Astrocyte (in vitro differentiated cells and primary cell): ENCODE measurements at places on chromosomes 6 and 20.
A peak's percentile ranks its signal among the peaks of the same experiment; 100 is the strongest.

GRCh38 chr6:170122651-170123050, 168.2 kb downstream of the DLL1 start:
- no peak for DNase-seq

DNA sequence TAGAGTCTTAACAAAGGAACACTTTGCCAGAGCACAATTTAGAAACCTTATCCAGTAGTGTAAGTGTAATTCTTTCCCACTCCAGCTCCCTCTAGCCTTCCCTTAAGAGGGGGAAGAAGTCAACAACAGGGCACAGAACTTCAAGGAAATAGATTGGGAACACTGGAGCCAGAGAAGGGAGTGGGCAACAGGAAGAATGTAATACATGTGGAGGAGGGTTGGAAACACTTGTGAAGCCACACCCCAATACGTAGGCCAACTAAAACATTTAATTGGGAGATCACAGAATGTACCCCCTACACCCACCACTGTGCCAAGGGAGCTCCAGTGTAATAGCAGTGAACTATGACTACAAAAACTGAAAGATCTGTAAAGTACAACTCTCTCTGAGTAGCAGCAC, 735.7 kb upstream of the HS3ST5 start:
- DNase-seq = no peak

DNA sequence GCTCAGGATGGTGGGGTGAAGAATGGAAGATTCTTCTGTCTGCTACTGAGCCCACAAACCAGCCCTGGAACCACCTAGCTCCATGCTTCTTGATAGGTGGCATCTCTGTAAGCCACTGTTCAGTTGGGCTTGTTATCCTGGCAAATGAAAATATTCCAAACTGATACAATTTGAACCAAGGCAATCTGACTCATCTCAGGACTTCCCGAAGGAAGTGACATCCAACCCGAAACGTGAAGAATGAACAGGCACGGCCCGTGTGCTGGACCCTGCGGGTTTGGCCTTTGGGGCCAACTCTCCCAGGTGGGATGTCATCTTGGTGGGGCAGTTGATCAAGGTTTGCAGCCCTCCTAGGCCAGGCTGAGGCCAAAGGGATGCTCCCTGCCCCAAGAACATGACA, 160.3 kb downstream of the PREX1 start:
- no peak for DNase-seq

- DNase-seq = peak; percentile 31
Observed at GRCh38 chr20:24584538-24585356, 115.3 kb downstream of the SYNDIG1 start.

- DNase-seq = peak; percentile 20
Observed at GRCh38 chr20:34062570-34063482, 49.2 kb downstream of the EIF2S2 start.

DNA sequence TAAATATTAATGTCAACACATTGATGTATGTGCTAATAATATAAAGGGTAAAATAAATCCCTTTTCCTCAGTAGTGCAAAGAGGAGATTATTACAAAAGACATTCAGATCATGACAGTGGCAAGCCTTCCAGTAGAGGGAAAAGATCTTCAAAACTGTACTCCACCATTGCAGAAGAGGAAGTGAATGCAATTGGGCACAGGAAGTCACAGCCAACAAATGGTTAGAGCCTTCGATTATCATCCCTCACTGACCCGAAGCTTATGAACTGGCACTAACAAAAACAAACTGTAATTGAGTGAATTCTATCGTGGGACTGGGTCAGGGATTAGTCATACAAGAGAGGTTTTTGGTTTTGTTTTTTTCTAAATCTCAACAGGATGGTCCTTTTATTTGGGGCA, 39.3 kb upstream of the SCGN start:
- no peak for DNase-seq

DNA sequence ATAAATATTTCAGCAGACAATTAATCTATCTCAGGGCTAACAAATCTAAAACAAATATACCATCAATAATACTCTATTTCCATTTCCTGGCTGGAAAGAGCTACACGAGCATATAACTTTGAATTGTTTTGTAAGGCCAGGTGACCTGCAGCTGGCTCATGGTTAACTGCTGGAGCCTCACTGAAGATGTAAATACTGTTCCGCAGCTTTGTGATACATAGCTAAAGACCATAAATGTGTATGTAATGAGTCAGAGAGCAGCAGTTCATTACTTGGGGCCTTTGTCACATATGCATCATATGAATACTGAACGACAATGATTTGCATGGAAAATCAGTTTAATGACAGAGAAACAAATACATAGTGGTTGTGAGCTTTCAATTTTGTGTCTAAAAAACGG, 109.4 kb upstream of the CCN2 start:
- DNase-seq = peak; percentile 90

DNA sequence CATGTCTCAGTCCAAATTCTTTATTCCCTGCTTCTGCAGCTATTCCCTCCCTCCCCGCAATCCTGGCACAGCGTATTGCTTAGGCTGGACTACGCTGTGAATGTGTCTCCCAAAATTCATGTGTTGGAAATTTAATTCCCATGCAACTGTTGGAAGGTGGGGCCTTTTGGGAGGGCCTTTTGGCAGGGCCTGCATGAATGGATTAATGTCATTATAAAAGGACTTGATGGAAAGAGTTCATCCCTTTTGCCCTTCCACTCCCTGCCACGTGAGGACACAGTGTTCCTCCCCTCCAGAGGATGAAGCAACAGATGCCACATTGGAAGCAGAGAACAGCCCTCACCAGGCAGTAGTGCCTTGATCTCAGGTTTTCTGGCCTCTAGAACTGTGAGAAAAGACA, 20.4 kb upstream of the NOTCH4 start:
- DNase-seq = no peak

- DNase-seq = no peak
Observed at GRCh38 chr6:166194914-166195859, 27.5 kb upstream of the TBXT start.

GRCh38 chr6:107560657-107561056, 70.7 kb downstream of the SOBP start:
- DNase-seq = no peak

- no peak for DNase-seq
Observed at GRCh38 chr20:41058674-41059635, 30.3 kb downstream of the TOP1 start.

DNA sequence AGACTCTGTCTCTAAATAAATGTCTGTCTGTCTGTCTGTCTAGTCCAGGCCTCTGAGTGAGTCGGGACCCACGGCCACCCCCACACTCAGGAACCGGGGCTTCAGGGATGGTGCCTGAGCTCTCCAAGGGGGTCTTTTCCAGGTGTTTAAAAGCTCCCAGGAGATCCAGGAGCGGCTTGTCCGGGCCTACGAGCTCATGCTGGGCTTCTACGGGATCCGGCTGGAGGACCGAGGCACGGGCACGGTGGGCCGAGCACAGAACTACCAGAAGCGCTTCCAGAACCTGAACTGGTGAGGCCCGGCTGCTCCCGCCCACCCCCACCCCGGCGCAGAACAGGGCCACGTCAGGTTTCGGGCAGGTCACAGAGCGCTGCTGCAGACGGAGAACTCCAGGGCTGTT, 5.5 kb upstream of the COL9A3 start:
- DNase-seq = no peak

GRCh38 chr6:73299151-73299971, 36.4 kb upstream of the KHDC1 start:
- no peak for DNase-seq

GRCh38 chr6:158262082-158262481, 50.2 kb upstream of the TULP4 start:
- DNase-seq = no peak

- DNase-seq = no peak
Observed at GRCh38 chr6:149231778-149232177, 85.7 kb upstream of the TAB2 start.

DNA sequence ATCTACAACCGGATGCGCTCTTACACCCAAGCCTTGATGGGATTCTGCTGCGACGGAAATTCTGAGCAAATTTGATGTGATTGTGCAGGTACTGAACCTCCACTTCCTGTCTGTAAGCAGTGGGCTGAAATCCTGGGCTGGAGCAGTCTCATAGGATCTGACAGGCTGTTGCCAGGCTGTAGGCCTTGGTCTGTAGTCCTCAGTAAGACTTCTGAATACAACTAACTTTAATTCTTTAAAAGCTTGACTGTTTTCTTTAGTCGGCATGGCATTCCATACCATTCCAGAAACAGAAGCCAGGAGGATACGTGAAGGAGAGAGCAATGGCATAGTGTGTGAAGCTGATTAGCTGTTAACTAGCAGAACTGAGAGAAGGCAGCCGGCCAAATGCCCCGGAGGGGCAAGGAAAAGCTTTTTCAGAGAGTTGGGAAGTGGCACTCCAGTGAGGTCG, 68.3 kb downstream of the ADTRP start:
- no peak for DNase-seq

DNA sequence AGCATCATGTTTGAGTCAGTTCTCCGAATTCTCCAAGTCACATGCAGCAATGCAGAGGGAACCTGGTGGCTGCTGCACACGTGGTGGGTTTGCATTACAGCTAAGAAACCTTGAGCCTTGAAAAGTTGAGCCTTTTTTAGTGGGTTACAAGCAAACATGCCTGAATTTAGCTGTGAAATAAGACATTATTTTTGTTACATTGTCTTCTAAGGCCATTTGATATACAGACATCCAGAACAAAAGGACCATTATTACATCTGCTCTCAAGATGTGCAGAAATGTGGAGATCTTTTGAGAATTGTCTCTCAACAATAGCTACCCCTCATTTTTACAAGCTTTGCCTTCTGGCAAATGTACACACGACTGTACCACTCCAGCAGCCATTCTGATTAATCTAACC, 720.5 kb upstream of the SLC35B3 start:
- DNase-seq = no peak

- DNase-seq = no peak
Observed at GRCh38 chr6:84016029-84016428, 17.5 kb upstream of the MRAP2 start.

DNA sequence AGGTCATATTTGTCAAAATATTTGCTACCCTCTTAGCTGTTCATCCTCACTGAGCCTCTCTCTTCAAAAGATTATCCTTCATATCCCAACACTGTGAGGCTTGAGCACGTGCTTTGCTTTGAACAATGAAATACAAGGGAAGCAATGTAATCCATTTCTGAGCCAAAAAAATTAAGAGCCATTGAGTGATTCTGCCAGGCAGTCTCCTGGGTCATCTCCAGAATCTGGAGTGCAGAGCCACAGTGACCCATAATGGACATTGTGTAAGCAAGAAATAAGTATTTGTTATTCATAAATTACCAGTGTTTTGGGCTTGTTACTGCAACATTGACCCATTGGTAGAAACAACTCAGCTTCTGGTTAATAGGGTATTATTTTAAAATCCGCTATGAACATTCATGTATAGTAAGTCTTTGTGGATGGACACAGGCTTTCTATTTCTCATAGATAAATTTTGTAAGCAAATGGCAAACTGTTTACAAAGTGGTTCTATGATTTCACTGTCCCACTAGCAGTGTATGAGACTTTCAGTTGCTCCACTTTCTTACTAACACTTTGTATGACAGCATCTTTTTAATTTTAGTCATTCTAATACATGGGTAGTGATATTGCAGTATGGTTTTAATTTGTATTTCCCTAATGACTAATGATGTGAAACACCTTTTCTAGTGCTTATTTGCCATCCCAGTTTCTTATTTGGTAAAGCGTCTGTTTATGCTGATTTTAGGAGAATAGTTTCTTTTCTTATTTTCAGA, 358.2 kb downstream of the PLCB1 start:
- DNase-seq = no peak

- DNase-seq = peak; percentile 13
Observed at GRCh38 chr20:10476319-10476724, 41.2 kb downstream of the SLX4IP start.

DNA sequence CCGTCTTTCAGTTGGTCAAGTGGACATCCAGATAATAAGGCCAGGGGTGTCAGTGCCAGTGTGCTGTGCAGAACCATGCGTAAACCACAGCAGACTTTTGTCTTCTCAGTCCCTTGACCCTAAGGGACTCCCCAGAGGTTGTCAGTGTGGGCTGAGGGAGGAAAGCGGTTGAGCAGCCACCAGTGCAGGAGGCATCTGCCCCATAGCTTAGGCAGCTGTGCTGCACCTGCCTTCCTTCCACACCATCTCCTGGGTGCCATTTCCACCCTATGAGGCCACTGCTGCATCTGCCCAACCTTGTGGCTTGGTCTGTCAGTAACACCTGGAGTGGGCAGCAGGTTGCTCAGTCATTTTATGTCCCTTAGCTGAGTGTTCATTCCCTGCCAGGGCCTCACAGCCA, 26.0 kb downstream of the PRPF6 start:
- no peak for DNase-seq

DNA sequence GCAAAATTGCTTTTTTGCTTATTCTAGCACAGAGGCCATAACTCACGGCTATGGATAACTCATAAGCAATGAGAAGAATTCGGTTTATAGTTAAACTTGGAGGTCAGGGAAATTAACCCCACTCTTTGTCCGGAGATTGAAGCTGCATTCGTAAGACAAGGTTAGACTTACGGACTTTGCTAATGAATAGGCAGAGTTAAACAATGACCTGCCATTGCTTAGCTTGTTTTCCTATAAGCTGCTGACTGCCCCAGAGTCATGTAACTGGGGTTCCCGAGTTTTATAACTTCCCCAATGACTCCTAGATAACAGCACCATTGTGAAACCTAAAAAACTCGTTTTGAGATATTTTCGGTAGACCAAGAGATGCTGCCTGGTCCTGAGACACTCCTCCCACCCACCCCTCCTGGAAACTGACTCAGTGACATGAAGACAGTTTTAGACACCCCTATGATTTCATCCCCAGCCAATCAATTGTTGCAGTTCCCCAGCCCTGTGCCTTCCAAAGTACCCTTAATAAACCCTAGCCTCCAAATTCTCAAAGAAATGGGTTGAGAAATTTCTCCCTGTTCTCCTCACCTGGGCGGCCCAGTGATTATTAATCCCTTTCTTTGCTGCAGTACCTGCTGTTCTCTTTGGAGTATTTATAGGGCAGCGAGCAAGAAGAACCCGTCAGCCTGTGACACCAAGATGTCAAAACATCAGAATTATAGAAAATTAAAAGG, 33.1 kb upstream of the MCUR1 start:
- DNase-seq = no peak

- DNase-seq = no peak
Observed at GRCh38 chr6:80144753-80145315, 38.4 kb downstream of the BCKDHB start.

GRCh38 chr6:111427341-111428116, 55.5 kb downstream of the REV3L start:
- DNase-seq = peak; percentile 83

GRCh38 chr20:574297-574942, 30.8 kb upstream of the CSNK2A1 start:
- DNase-seq = no peak

- no peak for DNase-seq
Observed at GRCh38 chr6:72683797-72684196, 61.9 kb downstream of the KCNQ5 start.

DNA sequence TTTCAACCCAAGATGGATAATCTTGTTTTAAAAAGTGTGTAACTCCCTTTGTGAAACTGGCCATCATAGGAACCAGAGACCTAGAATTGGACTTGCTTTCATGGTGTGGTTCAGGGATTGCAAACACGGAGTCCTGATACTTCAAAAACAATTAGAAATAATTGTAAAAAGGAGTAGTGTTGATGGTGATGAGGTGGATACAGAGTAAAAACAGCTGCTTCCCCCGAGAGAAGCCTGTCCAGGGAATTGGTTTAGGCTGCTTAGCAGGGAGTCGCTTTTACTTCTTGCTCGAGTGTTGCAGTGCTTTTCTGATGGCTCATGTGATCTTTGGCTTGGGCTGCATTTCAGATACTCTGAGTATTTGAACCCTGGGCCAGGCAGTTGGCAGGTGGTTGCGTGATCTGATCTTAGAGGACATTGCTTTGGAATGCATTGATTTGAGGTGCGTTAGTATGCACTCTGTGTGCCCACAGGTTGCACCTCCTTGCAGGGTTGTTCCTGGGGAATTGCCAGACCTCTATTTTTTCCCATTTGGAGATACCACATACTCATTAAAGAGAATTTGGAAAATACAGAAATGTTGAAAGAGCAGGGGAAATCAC, 19.5 kb downstream of the KIF3B start:
- DNase-seq = no peak
